Activated naive CD4-positive, alpha-beta T cell treated with anti-CD3 and anti-CD28 coated beads, Interleukin-2, amount 50 U/mL, for 16 hours (primary cell): ENCODE measurements at places on chromosomes 2 and 18.
A peak's percentile ranks its signal among the peaks of the same experiment; 100 is the strongest.

DNA sequence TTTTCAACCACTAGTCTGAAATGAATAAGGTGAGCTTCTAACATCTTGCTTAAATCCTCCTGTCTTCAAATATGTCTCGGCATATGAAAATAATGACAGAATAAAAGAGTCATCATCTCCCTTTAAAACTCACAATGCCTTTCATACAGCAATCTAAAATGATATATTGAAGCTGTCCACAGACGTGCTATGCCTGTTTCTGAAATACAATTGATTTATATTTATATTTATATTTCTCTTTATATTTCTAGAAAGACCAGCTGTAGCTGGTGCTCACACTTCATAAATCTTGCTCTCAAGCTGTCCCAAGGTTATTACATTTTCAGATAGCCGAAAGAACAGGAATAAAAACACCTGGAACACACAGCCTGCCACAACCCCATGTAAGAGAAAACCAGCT is 11.1 kb downstream of the MBP start:
- no peak for DNase-seq

GRCh38 chr2:8570637-8571036 is 111.2 kb upstream of the ID2 start:
- DNase-seq = no peak

DNA sequence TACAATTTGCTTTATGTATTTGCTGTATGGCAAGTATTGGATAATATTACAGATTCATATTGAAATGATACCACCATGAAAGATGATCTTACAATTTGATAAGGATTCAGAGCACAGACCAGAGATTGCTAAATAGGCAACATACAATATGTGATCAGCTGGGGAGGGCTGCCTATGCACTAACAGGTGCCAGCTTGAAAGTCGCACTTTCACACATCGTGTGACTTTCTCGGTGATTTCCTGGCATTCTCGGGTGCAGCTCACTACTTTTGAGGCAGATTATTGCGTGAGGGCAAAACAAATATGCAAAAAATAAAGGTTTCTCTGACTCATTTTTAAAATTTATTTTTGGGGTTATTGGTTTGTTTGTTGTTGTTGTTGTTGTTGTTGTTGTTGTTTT is 36.0 kb downstream of the RBMS1 start:
- no peak for DNase-seq

- DNase-seq = no peak
Measured at GRCh38 chr18:45084206-45084605, 403.5 kb downstream of the SETBP1 start.

DNA sequence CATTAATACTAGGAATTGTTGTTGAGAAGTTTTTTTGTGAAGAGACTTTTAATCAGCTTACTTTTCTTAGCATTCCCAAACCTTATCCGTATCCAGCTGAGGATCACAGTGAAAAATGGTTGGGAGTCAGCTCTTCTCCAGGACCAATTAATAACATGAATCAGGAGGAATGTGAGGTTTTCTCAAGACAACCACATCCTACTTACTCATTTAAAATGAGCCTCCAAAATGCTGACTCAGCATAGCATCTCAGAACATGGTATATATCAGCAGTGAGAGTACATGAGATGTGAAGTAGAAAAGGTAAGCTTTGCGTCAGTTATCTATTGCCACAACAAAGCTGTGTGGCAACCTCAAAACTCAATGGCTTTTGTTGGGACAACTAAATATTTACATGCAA is 140.3 kb downstream of the NRP2 start:
- DNase-seq = no peak

GRCh38 chr2:20629581-20630171 is 21.2 kb downstream of the HS1BP3 start:
- no peak for DNase-seq

- no peak for DNase-seq
Measured at GRCh38 chr2:226418521-226418920, 381.1 kb downstream of the IRS1 start.

DNA sequence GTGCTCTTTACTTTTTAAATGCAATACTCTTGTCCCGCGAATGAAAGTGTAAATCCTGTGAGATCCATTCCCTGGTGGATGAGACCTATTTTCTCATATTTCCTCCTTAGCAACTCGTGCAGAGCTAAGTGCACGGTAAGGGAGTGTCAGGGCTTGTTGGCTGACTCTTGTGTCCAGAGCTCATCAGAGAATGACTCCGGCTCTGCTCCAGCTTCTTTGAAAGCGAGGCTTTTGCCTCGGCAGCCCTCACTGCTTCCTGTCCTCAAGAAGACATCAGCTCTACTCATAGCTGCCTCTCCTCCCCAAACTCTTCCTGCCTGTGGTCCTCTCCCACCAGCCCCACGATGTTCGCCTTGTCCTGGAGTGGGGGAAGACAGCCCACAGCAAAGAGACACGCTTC is 70.7 kb downstream of the LIPG start:
- no peak for DNase-seq

DNA sequence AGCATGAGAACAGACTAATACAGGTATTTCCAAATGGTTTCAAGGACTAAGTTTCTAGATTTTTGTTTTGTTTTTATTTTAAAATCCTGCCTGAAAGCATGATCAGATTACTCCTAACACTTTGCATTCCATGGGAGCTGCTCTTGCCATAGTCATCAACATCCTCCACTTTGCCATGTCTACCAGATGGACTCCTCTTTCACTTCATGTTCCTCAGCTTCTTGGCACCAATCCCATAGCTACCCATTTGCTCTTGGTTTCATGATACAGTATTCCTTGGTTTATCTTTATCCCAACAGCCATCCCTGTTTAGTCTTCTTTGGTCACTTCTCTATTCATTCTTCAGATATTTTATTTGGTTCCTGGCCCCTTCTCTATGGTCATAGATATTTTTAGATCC is 154.2 kb upstream of the CCDC195 start:
- no peak for DNase-seq

DNA sequence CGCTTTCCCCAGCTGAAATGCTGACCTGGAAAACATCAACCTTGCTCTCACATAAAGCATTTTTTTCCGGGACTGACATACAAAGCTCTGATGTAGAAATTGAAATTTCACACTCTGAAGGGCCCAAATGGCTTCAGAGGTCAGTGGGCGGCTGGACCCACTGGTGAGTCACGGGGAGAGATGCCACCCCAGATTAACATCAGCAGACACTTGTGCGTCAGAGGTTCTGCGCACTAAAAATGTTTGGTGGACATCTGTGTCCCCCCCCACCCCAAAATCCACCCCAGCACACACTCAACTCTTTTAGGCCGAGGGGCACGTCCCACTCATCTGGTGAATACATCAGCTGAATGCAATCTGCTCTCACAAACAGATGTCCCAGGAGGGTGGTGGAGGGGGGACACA is 208.9 kb downstream of the ASB1 start:
- no peak for DNase-seq

GRCh38 chr2:19868701-19869580 is 32.8 kb downstream of the TTC32 start:
- DNase-seq = peak; percentile 67

GRCh38 chr2:20994130-20994529 is 49.7 kb downstream of the APOB start:
- DNase-seq = no peak

GRCh38 chr18:29377346-29377745 is 1200.4 kb upstream of the CDH2 start:
- DNase-seq = no peak

DNA sequence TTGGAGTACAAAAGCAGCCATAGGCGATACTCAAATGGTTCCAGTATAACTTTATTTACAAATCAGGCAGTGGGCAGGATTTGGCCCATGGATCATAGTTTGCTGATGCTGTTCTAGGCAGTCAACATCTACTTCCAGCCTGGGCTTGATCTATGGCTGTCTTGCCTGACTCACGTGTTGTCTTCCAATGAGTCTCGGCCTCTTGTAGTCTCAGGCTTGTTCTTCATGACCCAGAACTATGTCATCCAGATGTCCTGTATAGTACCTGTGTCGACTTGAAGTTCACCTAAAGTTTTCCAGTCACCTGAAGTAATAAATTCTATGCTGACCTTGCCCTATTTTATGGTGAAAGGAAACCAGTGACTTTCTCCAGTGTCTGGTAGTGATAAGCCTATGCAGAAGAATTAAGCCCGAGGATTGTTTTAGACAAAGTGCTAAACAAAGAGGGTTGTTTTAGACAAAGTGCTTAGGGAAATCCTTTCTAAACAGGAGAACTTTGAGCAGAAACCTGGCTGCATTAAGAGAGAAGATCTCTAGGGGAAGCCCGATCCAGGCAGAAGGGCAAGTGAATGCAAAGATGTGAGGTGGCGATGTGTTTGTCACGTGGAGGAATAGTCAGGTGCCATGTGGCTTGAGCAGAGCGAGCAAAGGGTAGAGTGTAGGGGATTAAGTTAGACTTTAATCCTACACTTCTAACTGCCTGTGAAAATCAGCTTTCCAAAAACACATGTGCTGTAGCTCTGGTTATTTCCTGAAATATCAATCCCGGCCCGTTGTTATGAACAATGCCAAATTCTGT is 8.5 kb upstream of the THNSL2 start:
- no peak for DNase-seq

GRCh38 chr2:175903384-175903936 is 98.6 kb downstream of the LNPK start:
- no peak for DNase-seq

DNA sequence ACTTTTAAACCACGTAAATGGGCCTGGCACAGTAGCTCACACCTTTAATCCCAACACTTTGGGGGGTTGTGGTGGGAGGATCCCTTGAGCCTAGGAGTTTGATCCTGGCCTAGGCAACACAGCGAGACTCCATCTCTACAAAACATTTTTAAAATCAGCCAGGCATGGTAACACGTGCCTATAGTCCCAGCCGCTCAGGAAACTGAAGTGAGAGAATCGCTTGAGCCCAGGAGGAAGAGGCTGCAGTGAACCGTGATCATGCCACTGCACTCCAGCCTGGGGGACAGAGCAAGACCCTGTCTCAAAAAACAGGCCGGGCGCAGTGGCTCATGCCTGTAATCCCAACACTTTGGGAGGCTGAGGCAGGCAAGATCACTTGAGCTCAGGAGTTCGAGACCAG is 12.2 kb downstream of the ROCK1 start:
- DNase-seq = no peak

GRCh38 chr2:236061899-236062298 is 106.3 kb downstream of the GBX2 start:
- DNase-seq = no peak

DNA sequence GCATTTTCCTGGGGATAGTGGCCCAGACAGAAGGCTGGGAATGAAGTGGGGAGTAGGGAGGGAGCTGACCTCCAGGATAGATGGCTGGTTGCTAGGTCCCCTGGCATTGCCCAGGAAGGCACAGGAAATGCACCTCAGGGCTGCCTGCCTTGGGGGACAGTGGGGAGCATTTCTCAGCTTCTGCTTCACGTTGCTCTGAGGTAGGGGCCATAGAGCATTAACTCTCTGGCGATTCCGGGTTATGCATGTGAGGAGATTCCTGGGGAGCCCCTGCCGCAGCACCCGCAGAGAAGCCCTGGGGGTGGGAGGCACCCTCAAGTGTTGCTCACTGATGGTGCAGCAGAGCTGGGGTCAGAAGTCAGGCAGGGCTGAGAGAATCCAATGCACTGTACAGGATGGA is 256.5 kb downstream of the CYP26B1 start:
- DNase-seq = no peak

DNA sequence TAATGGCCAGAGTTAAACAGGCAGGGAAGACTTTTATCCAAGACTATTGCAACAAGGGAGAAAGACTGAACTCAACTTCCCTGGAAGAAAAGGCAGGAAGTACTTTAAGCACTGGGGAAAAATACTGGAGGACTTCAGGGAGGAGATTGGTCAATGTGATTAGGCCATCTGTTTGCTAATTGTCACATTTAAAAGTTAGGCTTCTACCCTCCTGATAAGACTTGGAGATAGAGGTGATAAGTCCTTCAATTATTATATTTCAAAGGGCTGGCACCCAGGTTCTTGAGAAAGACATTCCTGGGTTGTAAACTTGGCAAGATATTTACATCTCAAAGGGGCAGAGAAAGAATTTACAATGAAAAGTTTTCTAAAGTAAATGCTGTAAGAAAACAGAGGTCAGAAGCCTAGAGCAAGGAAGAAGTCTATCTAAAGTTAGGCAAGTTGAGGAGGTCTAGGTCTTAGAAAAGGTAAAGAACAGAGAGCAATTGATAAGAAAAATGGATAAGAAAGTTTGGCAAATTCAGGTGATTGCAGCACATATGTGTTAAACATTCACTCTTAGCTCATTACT is 48.4 kb downstream of the DTNA start:
- no peak for DNase-seq

GRCh38 chr2:19742872-19743271 is 158.9 kb downstream of the TTC32 start:
- no peak for DNase-seq

GRCh38 chr2:126437016-126437415 is 218.9 kb upstream of the GYPC start:
- DNase-seq = no peak

GRCh38 chr2:6845903-6846302 is 19.8 kb downstream of the CMPK2 start:
- DNase-seq = no peak

DNA sequence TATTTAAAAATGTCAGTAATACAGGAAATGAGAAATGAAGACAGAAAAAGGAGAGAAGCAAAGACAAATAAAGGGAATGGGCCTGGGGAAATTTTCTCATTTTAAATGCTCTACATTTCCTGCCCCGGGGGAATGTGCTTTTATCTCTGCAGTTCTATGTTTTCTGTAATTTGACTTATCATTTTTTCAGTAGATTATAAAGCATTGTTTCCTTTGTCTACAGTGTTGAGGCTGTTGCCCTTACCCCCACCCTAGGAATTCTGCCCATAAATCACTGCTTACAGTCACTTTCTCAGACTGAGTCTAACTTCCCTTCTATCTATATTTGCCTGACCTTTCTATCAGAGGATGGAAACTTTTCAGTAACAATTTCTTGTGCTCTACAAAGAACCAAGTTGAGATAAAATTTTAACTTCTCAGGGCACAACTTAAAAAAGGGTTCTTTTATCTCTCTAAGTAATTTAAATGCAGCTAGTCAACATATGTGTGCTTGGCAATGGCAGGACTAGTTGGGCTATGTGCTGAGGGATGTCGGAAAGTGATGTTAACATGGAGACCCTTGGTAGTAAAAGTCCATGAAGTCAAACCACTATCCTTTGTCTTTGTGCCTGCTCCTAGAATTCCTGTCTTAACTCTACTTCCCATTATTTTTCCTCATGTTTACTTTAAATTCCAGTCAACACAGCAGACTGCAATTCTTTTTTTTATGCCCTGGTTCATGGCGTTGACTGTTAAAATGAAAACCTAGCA is 146.5 kb upstream of the MMADHC start:
- DNase-seq = no peak

- DNase-seq = no peak
Measured at GRCh38 chr2:44388877-44389276, 27.1 kb downstream of the CAMKMT start.

DNA sequence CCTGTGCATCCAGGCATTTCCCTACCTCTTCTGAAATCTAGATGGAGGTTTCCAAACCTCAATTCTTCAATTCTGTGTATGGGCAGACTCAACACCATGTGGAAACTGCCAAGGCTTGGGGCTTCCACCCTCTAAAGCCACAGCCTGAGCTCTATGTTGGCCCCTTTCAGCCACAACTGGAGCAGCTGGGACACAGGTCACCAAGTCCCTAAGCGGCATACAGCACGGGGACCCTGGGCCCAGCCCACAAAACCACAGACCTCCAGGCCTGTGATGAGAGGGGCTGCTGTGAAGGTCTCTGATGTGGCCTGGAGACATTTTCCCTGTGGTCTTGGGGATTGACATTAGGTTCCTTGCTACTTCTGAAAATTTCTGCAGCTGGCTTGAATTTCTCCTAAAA is 255.4 kb downstream of the TDRD15 start:
- no peak for DNase-seq

- DNase-seq = no peak
Measured at GRCh38 chr2:140565756-140566155, 1565.1 kb downstream of the LRP1B start.

GRCh38 chr2:196217116-196217515 is 45.7 kb upstream of the STK17B start:
- no peak for DNase-seq
